ENCODE measurements at places on chromosomes 11 and 22.
A peak's percentile ranks its signal among the peaks of the same experiment; 100 is the strongest.

DNA sequence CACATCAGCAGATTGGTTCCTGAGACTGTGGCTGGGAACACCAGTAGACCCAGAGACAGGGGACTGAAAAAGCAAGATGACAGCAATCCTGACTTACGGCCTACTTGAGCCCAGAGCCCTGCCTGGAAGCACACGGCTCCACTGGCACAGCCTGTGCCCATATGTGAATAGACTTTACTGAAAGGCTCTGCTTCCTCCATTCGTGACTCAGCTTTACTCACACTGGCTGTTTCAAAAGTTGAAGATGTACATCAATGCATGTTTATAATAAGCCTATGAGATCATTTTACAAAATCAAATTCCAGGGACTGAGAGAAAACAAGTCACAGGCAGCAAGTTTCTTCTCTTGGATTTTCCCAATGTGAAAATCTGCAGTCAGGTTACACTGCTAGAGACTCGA lies 134.6 kb upstream of the TEAD1 start:
- no peak for DNase-seq

DNA sequence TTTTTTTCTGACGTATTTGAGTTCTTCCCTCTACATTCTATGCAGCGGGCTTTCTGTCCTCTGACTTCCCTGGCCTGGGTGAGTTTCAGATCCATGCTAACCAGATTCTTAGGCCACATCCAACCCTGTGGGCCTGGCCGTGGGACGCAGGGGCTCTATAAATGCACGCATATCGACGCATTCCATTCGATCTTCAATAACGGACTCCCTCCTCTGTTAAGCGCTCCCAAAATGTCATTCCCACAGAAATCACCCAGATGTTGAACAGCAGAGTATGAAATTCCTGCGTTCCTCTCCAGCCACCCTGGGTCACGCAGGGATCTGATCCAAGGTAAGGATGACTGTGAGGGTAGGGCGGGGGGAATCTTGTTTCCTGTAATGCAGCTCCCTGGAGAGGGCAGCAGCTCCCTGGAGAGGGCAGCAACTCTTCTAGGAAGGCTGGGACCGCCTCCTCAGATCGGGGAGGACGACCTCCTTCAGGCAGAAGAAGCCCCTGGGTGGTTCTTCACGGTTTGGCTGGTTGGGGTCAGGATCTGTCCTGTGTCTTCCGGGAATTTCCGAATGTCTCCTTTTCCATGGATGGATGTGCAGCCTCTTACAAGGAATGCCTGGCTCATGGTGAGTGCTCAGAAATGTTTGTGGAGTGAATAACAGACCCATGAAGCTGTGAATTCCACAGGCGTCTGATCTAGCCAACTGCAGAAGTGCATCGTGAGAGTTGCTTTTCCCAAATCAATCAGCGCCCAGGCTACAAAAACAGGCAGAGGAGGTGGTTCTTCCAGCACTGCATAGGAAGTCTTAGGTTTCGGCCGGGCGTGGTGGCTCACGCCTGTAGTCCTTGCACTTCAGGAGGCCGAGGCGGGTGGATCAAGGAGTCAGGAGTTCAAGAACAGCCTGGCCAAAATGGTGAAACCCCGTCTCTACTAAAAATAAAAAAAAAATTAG lies 12.2 kb downstream of the MRGPRD start:
- peak; percentile 46 for DNase-seq

DNA sequence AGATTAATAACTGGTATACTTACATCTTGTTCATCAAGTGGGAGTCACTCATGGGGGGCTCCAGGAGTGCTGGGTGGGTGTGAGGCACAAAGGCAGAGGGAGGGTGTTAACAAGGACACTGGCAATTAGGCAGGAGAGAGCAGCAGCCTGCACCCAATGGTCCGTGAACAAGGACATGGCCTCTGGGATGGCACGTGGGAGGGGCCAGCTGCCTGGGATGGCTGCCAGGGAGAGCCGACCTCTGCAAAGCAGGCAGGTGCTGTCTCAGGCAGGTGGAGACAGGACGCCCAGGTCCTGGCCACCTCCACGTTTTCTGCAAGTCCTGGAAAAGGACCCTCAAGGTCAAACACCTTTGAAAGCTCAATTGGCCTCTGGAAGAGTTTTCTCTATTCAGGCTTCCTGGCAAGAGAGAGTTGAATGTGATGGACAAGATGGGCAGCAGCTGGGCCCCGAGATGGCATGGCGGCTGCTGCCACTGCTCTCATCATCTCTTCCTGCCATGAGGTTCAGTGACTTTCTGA lies 257.1 kb downstream of the BUD13 start:
- no peak for DNase-seq

DNA sequence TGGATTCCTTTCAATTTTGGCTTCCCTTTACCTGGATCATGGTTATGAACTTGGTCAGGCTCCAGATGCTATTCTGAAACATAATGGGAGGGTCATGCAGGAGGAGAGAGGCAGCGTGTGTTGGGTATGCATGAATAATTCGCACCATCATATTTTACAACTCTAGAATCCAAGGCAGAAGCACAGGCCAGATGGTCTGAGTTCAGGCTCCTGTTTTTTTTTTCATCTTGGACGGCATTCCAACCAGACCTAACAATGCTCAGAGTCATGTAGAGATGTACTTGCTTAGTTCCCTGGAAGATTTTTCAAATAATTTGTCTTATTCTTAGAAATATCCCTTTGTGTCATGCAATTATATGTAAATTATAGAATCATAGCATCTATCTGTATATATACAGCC lies 393.5 kb downstream of the JRKL start:
- DNase-seq = no peak

GRCh38 chr22:32712644-32713355 lies 88.7 kb upstream of the TIMP3 start:
- no peak for DNase-seq

- DNase-seq = no peak
Measured at GRCh38 chr11:118895093-118896039, 11.7 kb downstream of the CXCR5 start.

GRCh38 chr11:34633990-34634693 lies 13.2 kb downstream of the EHF start:
- no peak for DNase-seq

DNA sequence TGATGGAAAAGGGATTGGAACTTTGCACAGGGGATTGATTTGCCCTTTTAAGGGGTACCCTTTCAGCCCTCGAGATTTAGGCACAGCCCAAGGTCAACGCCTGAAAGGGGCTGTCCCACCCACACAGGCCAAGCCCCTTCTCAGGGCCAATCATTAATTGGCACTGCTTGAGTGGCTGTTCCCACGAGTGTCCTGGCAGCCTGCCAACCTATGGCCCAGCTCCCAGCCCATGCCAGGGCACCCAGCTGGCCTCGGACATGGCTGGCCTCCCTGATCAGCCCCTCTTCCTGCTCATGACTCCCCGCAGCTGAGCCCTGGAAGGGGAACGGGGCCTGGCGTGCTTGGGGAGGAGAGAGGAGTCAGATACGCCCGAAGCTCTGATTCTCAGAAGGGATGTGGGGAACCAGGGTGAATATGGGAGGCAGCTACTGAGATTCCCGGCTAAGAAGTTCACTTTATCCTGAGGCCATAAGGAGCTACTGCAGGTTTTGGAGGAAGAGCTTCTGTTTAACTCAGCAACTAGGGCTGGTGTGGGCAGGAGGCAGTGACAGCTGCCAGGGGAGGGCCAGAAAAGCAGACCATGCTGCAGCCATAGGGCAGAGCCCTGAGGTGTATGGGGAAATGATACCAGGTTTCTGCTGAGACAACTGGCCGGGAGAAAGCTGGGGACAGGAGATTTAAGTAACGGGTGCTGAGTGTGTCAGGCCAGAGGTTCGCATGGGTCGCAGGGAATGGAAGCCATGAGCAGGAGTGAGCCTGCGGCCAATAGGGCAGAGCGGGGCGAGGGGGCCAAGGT lies 30.0 kb downstream of the WNT7B start:
- no peak for DNase-seq

- no peak for DNase-seq
Measured at GRCh38 chr11:107851704-107852310, 6.8 kb downstream of the SLC35F2 start.

- no peak for DNase-seq
Measured at GRCh38 chr11:120227228-120227852, 12.6 kb upstream of the POU2F3 start.

GRCh38 chr11:23473782-23474181 lies 613.5 kb upstream of the CCDC179 start:
- DNase-seq = no peak

DNA sequence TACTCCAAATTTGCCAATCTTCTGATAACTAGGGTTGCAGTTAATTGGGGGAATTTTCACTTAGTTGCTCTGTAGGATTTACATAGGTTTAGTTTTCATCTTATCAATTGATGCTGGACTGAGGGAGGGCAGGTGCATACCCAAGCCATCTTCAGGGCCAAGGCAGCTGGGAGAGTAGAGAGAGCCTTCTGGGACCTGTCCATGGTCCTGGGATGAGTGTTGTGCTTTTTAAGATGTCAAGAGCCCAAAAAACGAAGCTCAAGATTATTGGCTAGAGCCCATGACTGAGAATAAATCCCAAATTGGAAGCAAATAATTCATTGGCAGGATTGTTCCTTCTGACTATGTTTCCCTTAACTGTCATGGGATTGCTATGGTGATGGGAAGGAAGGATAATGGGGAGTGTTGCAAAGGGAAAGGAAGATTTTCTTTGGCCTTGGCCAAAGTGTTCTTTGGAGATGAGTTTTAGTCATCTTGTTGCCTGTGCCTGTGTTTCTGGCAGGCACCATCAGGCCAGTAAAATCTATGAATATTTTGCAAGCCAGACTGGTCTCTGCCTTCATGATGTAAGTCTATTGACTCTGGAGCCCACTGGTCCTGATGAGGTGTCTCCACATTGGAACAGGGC lies 4.5 kb downstream of the SLC22A6 start:
- peak; percentile 71 for DNase-seq

DNA sequence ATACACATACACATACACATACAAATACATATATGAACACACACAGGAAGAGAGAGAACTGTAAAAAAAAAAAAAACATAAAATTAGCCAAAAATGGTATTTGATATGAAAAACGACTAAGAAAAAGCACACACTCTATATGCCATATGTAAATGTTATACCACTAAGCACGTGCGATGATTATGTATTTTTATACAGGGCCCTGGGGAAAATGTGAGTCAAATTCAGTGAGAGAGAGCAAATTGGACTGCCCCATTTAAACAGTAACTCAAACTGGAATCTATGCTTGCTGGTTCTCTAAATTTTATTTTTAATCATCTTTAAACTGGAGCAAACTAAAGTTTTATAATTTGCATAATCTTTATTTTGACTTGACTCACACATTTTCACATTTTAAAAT lies 197.8 kb upstream of the MTNR1B start:
- no peak for DNase-seq

DNA sequence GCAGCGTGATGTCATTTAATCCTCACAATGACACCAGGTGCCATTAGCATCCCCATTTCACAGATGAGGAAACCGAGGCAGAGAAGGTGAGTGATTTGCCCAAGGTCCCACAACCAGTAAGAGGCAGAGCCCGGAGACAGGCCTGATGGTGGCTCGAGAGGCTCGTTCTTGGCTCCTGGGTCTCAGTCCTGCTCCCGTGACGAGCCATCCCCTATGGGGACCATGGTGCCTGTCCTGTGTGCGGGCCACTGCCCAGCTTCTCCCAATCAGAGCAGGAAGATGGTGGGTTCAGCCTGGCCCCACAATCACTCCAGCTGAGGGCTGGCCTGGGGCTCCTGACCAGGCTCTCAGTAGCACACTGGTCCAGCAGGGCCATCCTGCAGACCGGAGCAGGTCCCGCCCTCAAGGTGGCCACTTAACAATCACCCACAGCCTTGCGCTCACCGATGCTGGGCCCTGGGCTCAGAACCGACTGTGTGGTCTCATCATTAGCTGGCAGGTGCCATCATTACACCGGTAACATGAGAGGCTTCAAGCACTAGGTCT lies 3.6 kb downstream of the ALDH3B1 start:
- no peak for DNase-seq

DNA sequence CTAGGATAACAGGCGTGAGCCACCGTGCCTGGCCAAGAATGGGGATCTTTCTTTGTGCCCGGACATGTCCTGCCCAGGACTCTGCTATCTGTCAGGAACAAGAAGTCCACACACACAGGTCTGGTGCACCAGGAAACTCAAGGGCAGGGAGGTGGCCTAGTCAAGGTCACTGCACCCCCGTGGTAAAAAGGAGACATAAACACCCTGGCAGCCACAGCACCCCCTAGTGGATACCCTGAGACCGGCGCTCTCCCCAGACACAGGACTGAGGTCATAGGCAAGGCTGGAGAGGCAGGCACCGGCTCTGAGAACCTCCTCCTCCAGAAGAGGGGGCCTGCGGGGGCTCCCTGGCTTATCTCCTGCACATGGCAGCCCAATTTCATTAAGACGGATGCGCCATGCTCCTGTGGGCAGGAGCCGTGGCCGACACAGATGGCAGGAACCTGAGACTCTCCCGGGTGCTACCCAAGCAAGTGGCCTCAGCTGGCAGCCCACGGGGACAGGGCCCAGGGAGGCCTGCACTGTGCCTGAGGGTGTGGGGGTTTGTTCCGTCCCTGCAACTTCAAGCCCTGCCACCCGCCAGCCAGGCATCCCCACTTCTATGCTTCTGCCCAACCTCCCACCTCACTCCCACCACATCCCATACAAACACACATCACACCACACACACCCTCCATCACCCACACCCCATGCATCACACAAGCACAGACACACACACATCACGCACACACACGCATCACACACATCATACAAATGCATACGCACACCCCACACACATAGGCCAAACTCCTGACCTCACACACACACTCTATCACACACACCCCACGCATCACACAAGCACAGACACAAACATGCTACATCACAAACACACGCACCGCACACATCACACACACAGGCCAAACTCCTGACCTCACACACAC lies 19.6 kb downstream of the MACROD1 start:
- DNase-seq = peak; percentile 87

GRCh38 chr11:109914038-109914437 lies 179.2 kb upstream of the ZC3H12C start:
- DNase-seq = peak; percentile 29

GRCh38 chr11:17476317-17477083 lies at the start of gene ABCC8:
TSS of gene ABCC8 (minus strand) at chr11:17476845. CDS start at chr11:17476776, 69 bp downstream.
- peak; percentile 73 for DNase-seq

GRCh38 chr11:14583252-14584034 lies 60.2 kb upstream of the PDE3B start:
- no peak for DNase-seq

- no peak for DNase-seq
Measured at GRCh38 chr22:48309836-48310235, 1517.8 kb downstream of the BRD1 start.
